ENCODE measurements at places on chromosomes 1 and 21. TPM values are rescaled to one million over a fixed set of nuclear protein-coding genes. Genes with fewer than 3 reads are reported as not detected.

GATAD2B gene
- 22.6 TPM for total RNA-seq

ITLN1 gene
- total RNA-seq = not detected

CPT2 gene
- total RNA-seq = 33.9 TPM

S100A13 gene
- 545 TPM for total RNA-seq

AMY2A gene
- total RNA-seq = not detected

CENPS gene
- 5.8 TPM for total RNA-seq

CACNA1S gene
- total RNA-seq = not detected

S100A9 gene
- 59.5 TPM for total RNA-seq

SH3BP5L gene
- 29.7 TPM for total RNA-seq

FCRL4 gene
- not detected for total RNA-seq

PHF13 gene
- 14.1 TPM for total RNA-seq

FLVCR1 gene
- total RNA-seq = 8.9 TPM

S100B gene
- not detected for total RNA-seq

FAM72D gene
- not detected for total RNA-seq

DPT gene
- total RNA-seq = 30.9 TPM

TSPEAR gene
- total RNA-seq = 1.1 TPM

AGT gene
- 4.0 TPM for total RNA-seq

OR2L13 gene
- total RNA-seq = not detected

ADAMTS5 gene
- total RNA-seq = 13.5 TPM

LRRC38 gene
- not detected for total RNA-seq

NCAM2 gene
- total RNA-seq = 2.9 TPM

PCBP3 gene
- 0.98 TPM for total RNA-seq

BSND gene
- total RNA-seq = not detected

PLA2G2F gene
- not detected for total RNA-seq

E2F2 gene
- total RNA-seq = 0.27 TPM

KIRREL1 gene
- total RNA-seq = 22.7 TPM

RORC gene
- total RNA-seq = 32.1 TPM

CRYBG2 gene
- not detected for total RNA-seq

NTMT2 gene
- total RNA-seq = not detected

MPL gene
- not detected for total RNA-seq

CD247 gene
- total RNA-seq = 1.3 TPM

IVL gene
- not detected for total RNA-seq

LAMC2 gene
- 30.1 TPM for total RNA-seq

GPR37L1 gene
- 0.34 TPM for total RNA-seq

APP gene
- 652 TPM for total RNA-seq

CFHR3 gene
- total RNA-seq = 1.5 TPM

OR2L2 gene
- total RNA-seq = not detected

PDE4B gene
- total RNA-seq = 14.1 TPM

LCE6A gene
- not detected for total RNA-seq

KPRP gene
- total RNA-seq = not detected
